NCI-H2081 treated with DMSO at 0.1 percent for 48 hours (cell line): ENCODE measurements at places on chromosomes 12 and 14.

- no peak for DNase-seq
Observed at GRCh38 chr14:87785897-87786296, 207.1 kb downstream of the GALC start.

GRCh38 chr12:77751939-77752338 is 78.8 kb upstream of the NAV3 start:
- DNase-seq = peak; percentile 88

GRCh38 chr14:71592361-71592760 is 339.9 kb upstream of the RGS6 start:
- no peak for DNase-seq

DNA sequence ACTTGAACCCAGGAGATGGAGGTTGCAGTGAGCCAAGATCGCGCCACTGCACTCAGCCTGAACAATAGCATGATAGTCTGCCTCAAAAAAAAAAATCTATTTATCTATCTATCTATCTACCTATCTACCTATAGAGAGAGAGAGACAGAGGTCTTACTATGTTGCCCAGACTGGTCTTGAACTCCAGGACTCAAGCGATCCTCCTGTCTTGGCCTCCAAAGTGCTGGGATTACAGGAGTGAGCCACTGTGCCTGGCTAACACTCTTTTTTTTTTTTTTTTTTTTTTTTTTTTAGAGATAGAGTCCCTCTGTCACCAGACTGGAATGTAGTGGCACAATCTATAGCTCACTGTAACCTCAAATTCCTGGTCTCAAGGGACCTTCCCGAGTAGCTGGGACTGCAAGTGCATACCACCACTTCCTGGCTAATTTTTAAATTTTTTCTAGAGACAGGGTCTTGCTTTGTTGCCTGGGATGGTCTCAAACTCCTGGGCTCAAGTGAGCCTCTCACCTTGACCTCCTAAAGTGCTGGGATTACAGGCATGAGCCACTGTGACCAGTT is 1.9 kb downstream of the FAM186A start:
- DNase-seq = no peak

DNA sequence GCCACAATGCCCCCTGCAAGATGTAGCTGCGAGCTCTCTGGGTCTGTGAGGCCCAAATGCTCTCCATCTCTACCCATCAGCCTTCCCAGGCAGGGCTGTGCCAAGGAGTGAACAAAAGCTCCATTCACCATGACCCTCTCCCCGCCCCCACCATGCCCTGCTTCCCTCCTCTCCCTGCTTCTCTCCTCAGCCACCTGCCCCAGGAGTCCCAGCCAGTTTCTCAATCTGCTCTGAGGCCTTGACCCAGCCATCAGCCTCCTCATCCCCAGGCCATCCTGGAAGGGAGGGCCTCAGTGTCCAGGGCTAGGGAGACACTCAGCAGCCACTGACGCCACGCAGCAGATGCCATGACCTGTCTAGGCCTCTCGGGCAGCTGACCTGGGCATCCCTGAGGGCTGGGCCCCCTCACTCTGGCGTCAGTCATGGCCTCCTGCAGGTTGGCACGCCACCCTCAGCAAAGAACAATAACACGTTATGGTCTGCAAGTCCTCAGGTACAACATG is 8.5 kb upstream of the KRT5 start:
- no peak for DNase-seq

- DNase-seq = no peak
Observed at GRCh38 chr12:3089588-3089987, 12.4 kb downstream of the TSPAN9 start.

DNA sequence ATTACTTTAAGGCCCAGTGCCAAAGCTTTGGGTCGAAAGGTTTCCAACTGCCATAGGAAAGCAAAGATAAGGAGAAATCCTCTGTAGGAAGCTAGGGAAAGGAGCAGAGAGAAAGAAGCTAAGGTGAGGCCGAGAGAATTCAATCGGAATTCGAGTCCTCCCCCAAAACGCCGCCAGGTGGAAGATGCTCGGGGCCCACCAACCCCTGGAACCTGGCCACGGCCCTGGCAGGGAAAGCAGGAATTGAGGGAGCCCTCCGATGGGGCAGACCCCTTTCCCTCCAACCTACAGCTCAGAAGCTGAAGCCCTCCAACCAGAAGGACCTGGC is 498 bp downstream of the GMFB start:
- DNase-seq = no peak

DNA sequence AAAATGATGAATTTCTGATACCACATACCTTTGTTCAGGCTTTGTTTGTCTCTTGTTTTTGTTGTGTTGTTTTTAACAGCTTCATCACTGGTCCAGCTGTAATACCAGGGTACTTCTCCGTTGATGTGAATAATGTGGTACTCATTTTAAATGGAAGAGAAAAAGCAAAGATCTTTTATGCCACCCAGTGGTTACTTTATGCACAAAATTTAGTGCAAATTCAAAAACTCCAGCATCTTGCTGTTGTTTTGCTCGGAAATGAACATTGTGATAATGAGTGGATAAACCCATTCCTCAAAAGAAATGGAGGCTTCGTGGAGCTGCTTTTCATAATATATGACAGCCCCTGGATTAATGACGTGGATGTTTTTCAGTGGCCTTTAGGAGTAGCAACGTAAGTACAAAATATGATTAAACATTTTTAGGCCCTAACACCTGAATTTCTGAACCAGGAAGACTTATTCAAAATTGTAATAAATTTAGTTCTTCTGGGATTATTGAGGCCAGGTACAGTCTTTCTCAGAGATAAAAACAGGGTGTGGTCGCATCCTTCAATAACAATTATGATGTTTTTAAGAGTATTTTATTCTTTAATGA is 22.4 kb downstream of the RXYLT1 start:
- DNase-seq = peak; percentile 44

DNA sequence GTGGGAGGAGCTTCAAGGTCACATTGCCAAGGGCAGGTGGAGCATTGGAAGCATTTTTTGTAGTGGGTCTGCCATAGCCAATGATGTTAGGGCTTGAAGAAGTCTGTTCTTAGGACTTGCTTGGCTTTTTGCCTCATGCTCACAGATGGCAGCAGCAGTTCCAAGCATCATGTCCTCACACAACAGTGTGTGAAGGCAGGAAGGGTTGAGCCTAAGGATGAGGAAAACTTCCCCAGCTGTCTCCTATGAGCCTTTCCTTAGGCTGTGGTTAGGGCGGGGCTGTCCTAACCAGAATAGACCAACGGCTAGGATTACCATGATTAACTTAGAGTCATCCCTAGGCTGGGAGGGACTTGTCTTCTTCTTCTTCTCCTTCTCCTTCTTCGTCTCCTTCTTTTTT is 76.2 kb upstream of the KCNA1 start:
- DNase-seq = no peak

DNA sequence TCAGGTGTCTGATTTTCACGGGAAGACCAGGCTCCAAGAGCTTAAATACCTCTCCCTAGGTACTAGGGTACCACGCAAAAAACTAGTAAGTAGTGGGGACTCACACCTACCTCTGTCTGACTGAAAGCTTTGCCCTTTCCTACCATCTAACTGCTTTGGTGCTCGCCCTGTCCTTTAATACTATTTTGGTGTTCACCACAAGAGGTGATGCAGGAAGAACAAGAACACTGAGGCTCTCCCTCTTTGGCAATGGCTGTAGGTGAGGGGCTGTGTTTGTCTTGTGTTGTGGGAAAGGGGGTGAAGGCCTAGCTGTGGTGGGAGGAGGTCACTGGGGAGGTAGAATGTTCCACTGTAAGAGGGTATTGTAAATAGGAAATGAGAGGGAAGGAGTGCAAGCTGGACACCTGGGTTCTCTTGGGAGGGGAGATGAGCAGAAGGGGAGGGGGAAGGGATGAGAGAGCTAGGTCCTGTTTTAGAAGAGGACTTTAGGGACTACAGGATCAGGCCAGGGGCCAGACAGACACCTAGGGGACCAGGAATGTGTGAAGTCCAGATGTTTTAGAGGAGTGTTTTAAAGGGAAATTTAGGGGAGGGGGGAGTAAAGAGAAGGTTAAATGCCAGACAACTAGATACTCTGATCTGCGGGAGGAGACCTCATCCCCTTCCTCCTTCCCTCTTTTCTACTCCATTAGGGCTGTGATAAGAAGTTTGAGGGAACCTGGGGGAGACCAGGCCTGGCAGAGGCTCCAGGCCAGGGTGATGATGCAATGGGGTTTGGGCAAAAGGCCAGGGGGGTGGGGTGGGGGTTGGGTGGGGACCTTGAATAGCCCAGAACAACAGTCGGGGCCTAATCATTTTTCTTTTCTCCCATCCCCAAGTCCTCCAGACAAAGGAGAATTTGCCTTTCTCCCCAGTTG is 2.1 kb downstream of the ITGA5 start:
- no peak for DNase-seq

- no peak for DNase-seq
Observed at GRCh38 chr12:57775044-57775443, 2.6 kb downstream of the EEF1AKMT3 start.

DNA sequence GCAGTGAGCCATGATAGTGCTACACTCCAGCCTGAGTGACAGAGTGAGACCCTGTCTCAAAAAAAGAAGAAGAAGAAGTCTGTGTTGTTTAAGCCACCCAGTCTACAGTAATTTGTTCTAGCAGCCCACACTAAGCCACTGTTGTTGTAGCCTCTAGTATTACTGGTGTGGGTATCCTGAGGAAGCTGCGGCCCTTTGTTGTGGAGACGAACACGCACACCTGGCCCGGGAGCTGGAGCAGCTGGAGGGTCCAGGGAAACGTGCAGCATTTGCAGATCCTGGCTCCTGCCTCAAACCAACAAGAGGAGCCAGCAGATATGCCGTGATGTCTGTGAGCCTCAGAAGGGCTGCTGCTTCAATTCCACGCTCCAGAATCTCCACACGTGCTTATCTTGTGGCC is 65.3 kb downstream of the MAP1LC3B2 start:
- no peak for DNase-seq

GRCh38 chr12:85155791-85156190 is 119.6 kb downstream of the LRRIQ1 start:
- DNase-seq = peak; percentile 18

GRCh38 chr14:64779472-64779871 is 75.2 kb downstream of the PLEKHG3 start:
- no peak for DNase-seq

DNA sequence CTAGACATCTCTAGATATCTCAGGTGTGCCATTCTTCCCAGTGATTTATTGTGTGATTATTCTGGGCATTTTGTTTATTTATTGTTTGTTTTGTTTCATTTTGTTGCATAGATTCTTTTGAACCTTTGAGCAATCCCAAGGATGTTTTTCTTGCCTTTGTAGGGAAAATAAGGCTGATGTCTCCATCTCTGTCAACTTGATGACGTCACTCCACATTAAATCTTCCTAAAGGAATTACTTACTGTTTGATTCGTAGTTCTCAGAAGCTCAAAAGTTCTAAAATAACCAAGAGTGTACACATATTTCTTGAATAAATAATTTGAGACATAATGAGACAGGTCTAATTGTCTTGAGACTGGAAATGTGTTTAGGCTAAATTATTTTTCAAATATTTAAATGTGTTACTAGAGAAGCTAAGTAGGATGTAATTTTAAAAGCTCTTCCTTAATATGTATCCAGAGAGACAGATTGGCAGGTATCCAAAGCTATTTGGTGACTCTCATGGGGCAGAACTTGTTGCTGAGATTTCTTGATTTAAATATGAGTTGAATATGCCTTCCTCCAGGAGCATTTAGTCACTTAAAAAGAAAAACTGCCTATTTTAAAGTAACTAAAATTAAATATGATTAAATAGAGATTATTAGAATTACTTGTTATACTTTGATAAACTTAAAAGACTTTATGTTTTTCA is 128.7 kb downstream of the CNTN1 start:
- no peak for DNase-seq

DNA sequence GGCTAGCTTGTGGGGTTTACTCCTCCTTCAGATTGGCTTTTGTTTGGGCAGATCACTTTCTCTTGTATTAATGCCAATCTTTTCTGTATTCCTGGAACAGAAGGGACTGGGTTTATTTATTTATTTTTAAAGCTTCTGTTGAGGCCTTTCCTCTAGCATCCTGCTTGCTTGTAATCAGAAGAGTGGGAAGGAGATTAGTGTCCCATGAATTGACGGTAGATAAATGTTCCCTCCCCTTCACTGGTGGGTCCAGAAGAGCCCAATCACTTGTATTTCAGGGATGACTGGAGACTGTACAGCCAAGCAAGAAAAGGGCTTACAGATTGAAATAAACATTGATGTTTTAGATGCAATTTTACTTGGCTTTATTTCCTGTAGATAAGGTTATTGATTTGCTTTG is 71.0 kb downstream of the LIN52 start:
- DNase-seq = no peak

DNA sequence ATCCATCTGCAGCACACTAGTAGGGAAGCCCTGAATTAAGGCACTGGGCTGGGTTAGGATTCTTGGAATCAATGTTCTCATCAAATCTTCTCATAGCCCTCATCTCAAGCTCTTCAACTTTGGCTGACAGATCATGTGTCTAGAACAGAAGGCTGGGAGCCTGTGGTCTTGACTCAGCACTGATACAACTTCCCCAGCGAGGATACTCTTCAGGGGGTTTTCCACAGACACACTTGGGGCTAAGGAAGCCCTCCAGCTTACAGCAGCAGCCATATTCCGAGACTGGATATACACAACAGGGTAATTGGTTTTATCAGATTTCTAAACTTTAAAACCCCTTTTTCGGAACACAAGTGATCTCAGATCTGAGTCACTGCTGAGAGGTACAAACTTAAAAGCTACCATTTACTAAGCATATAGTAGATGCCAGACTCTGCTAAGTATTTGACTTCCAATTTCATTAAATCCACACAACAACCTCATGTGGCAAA is 3.5 kb downstream of the FMNL3 start:
- DNase-seq = no peak

- no peak for DNase-seq
Observed at GRCh38 chr14:100786131-100786530, 39.8 kb upstream of the MEG3 start.

DNA sequence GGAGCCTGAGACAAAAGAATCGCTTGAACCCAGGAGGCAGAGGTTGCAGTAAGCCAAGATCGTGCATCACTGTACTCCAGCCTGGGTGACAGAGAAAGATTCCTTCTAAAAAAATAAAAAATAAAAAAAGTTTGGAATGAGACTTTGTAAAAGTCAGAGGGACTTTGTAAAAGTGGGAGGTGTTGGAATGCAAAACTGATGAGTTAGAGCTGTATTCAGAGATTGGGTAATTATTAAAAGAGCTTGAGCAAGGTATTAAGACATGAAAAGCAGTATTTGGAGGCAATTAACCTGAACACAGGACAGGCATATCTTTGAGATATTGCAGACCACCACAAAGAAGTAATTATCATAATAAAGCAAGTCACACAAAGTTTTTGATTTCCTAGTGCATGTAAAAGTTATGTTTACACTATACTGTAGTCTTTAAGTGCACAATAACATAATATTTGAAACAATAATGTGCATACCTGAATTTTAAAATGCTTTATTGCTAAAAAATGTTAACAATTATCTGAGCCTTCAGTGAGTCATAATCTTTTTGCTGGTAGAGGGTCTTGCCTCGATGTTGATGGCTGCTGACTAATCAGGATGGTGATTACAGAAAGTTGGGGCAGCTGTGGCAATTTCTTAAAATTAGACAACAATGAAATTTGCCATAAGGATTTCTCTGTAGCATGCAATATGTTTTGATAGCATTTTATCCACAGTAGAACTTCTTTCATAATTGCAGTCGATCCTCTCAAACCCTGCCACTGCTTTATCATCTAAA is 33.1 kb downstream of the PHLDA1 start:
- DNase-seq = no peak
